ENCODE measurements at places on chromosomes 2 and 18.

DNA sequence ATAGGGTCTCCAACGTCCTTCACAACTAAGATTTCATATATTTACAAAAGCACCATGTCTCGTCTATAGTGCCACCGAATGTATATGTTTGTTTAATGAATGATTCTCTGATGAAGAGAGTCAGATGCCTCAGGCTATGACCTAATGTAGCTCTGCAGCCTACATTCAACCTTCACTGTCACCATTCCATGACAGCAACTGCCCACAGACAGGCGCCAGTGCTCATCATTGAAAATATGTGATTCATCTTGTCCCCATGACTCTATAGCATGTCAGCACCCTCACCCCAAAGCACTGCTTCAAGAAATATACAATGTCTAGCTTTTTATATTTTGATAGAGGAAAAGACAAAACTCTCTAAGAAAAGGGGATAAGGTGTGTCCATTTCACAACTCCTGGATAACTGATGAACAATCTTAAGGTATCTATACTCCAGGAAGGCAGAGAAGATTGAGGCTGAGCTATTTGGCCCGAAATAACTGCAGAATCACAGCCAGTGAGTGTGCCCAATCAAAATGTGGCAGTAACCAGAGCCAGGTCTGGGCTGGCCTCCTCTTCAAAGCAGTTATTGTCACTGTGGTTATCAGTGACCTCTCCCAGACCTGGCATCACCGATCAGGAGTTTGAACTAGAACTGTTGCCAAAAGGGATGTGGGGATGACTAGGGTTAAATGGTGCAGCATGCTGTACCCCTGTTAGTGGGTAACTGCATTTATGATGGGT lies 246.6 kb downstream of the SETBP1 start:
- DNase-seq: no peak

DNA sequence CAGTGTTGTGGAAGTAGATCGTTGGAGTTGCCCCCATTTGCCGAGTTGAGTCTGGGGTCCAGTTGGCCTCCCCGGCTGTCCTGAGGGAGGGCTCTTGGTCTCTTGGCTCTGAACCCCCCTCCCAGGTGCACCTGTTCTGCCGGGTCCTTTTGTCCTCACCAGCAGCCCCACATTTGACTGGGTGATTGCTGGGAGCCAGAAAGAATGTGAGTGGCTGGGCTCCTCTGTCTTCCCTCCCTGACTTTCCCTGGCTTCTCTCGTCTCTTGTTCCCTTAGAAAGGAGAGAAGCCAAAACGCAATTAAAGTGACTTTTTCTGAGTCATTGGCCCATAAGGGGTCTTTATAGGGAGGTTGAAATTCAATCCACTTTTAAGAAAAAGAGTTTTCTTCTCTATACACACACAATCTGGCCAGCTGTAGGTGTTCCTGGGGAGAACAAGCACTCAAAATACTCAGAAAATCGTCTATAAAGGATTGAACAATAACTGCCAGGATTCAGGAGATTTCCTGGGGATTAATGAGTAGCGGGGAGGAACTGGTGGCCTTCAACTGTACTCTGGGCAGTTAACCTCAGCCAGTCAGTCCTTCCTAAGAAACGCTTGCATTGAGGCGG lies 131.0 kb downstream of the TMEM182 start:
- DNase-seq: no peak

DNA sequence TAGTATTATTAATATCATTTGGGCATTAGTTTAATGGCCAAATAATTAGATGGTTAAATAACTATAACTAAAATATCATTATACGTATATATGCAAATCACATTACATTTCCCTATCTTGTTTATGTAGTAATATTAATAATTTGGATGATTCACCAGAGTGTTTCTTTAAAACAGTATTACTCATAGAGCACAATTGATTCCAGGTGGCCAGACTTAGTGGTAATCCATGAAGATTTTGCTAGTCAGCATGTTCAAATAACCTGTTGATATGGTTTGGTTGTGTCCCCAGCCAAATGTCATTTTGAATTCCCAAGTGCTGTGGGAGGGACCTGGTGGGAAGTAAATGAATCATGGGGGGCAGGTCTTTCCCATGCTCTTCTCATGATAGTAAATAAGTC lies 782.3 kb downstream of the LRP1B start:
- DNase-seq: no peak

GRCh38 chr18:21281603-21282002 lies 39.6 kb downstream of the GREB1L start:
- no peak for DNase-seq

DNA sequence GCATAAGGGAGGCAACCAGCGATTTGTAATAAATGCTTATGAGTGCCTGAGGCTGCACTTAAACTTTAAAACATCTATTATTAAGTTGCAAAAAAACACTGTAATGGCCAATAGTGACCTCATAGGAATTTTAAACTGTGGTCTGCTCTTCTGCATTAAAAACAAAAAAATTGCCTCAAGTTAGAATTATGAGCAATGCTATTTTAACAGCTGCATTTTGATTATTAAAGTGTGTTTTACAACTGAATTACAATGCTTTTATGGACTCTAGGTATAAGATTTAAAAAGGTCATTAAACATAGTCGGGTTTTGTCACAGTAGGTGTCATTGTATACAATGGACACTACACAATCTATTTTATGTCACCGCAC lies 528.7 kb upstream of the FANCL start:
- DNase-seq: no peak

- no peak for DNase-seq
Observed at GRCh38 chr2:149928011-149928410, 340.4 kb upstream of the MMADHC start.

DNA sequence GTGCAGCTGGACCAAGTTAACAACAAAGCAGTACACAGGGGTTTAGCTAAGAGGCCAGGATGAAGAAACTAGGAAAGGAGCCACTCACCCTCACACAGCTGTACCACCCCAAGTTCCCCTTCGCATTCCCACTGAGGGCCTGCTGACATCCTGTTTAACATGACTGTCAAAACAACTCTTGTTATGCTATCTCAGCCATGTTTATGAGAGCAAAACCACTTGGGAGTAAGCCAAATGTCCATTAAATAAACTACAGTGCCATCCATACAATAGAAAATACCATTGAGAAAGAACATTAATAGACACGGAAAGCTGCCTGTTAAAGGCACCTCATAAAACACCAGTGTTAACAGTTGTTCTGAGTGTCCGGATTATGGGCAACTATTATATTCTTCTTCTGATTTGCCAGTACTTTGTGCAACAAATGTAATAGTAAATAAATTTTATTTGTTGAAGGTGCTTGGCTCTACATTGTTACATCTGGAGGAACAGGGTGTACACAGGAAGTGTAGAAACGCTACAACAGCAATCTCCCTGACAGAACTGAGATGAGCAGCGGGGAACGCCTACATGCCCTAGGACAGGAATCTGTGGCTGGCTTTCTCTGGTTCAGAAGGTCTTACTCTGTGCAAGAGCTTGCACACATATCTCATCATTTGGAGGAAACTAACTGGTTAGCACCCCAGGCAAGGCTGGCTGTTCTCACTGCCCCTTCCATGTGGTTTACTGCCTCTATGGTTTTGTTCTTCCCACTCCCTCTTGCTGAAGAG lies 85.6 kb downstream of the EHD3 start:
- peak; percentile 74 for DNase-seq

DNA sequence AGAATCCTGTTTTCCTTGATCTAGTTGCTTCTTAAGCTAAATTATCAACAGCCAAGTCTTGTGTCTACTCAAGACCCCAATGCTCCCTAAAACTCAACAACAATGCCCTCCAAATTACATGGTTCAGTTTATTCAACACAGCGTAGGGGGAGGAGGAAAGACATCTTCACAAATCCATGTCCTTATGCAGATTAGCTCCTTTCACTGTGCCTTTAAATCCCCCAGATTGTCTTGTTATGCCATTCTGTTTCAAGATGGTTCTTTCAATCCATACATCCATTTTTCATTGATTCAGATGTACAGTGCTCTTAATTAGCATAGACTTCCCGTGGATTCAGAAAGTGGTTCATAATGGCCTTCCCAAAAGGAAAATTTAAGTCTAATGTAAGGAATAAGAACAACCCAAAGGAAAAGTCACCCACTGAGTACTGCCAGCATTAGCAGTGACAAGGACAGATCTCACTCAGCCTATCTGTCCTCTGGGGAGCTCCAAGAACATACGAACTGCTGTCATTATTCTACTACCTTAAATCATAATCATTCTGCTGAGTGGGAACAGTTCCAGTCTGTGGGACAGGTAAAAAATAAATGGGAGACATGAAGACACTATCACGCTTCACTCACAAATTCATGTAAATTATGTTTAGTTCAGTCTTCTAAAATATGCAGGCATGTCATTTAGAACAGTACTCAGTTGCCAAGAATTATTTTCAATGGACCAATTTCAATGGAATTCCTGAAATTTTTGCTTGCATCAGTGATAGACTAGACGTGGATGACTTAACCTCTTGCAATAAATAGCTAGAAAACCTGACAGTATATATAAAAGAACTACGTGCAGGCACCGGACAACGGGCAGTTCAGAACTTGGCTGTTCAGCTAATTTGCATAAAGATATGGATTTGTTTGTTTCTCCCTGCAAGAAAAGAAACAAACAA lies 58.9 kb upstream of the RNU4ATAC start:
- no peak for DNase-seq

DNA sequence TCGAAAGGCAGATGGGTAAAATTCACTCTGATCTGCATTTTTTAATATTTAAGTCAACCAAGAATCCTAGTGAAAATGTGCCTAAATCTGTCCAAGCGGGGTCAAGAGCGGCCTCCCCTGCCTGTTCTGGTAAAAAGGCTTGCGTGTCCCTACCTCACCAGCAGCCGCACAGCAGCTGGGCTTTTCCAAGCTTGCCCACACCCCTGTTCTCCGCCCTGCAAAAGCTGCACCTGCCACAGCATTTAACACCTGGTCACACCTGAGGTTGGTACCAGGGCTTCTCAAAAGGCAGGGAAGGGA lies 25.8 kb upstream of the TMEM182 start:
- no peak for DNase-seq

DNA sequence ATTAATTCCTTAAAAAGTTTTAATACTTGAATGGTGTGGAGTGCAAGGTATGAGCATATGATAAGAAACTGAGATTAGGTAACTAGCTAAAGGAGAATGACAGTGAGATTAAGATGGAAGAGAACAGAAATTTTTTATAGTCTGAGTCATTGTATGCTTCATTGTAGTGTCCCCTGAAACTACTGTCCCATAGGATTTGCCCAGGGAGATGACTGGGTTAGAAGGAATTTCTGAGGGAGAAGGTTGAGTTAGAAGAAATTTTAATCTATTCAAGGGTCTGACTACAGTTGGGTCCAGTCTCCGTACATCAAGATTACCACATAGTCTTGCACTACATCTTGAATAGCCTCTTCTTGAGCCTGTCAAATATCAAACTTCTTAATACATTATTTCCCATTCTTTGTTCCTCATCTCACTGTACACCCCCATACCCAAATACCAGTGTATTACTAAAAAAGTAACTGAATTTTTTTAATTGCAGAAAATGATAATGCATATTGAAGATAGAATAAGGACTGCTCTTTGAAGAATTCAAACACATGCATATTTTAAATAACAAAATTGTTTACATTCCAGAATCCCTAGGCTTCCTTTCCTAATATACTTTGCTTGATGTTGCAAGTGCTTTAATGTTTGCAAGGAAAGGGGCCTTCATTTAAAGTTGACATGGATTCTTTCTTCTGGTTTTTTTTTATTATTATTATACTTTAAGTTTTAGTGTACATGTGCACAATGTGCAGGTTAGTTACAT lies 314.3 kb upstream of the COL3A1 start:
- no peak for DNase-seq

- no peak for DNase-seq
Observed at GRCh38 chr18:11785444-11786055, 65.7 kb upstream of the CHMP1B start.

DNA sequence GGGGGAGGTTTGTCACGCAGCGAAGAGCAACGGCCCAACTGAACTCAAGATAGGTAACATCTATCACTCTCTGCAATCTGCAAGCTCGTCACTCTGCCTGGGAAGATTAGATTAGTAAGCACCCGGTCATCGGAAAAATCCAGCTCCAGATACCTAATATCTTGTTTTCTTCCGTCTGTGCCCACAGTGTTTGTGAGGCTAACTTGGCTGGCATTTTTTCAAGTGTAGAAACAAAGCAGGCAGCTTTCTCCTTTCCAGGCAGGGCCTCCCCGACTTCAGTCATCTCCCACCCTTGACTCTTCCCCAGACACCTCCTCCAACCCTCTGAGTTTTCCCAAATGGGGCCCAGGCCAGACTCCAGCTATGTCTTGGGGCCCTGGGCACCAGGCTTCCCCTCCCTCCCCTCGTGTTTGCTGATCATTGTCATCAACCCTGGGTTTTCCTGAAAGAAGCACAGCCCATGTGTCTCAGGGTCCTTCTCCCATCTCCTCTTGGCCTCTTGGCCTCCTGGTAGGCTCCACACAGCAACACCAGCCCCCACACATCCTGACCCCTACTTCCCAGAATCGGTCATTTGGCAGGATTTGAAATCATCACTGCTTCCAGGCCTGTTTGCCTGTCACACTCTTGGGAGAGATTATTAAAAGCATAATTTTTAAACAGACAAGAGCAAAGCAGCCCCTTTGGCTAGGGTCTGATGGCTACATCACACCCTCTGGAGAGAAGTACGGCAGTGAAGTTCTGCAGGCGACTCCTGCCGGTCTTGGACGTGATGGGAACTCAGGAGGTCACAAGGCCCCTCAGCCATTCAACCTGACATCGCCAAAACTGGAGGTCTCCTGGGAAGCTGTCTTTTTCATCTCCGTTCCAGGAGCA lies 144.9 kb upstream of the ID2 start:
- DNase-seq: peak; percentile 64

GRCh38 chr18:70663141-70663540 lies 374.3 kb downstream of the SOCS6 start:
- peak; percentile 67 for DNase-seq

DNA sequence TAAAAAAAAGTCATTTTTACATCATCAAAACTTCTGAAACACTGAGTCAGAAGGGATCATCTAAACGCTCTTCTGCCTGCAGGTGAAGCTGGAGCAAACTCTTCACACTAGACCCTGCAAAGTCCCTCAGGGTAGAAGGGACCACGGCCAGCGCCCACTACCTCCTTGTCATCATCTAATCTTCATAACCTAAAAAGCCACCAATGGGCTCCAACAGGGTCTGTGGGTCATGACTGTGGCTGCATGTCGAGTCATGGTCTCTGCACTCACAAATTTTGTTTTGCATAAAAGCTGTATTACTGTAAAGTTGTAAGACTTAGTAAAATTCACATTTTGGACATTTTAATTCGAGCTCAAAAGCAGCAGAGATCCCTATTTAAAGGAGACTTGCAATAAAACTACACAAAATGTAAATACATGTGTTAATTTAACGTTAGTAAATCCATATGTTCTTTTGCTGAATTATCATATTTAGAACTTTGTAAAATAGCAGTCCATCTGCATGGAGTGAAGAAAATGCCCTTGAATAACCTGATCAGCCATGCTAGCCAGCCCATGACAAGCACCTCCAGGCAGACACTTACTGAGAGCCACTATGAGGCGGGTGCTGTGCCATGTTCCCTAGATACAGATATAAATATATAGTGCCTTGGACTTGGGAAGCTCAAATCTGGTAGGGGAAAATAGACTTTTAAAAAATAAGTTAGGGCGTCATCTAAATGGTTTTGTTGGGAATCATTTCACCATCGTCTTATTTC lies 437.2 kb upstream of the LYPD1 start:
- no peak for DNase-seq
